Erythroblast (primary cell): ENCODE measurements at places on chromosomes 6 and 20.

- no peak for DNase-seq
Measured at GRCh38 chr6:52887910-52888524, 21.5 kb downstream of the GSTA3 start.

GRCh38 chr6:167580619-167580911 is 246.1 kb upstream of the AFDN start:
- no peak for DNase-seq

- DNase-seq: peak; percentile 76
Measured at GRCh38 chr20:45934046-45934585, 367 bp upstream of the PCIF1 start.

DNA sequence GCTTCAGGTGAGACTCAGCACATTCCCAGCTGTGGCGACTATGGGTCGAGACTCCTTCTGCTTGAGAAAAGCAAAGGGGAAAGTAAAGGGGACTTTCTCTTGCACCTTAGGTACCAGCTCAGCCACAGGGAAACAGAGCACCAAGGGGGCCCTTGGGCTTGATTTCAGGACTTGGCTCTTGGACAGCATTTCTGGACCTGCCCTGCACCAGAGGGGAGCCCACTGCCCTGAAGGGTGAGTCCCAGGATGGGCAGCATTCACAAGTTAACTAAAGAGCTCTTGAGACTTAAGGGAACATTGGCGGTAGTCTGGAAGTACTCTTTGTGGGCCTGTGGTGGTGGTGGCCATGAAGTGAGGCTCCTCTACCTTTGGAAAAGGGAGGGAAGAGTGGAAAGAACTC is 50.3 kb upstream of the RCAN2 start:
- no peak for DNase-seq

- no peak for DNase-seq
Measured at GRCh38 chr20:17835934-17836300, 132.7 kb downstream of the SNX5 start.

GRCh38 chr6:139920776-139921100 is 546.3 kb upstream of the CITED2 start:
- no peak for DNase-seq

GRCh38 chr20:45987108-45987780 is 15.2 kb upstream of the ZNF335 start:
- peak; percentile 82 for DNase-seq

- no peak for DNase-seq
Measured at GRCh38 chr6:16623029-16623653, 138.1 kb downstream of the ATXN1 start.

DNA sequence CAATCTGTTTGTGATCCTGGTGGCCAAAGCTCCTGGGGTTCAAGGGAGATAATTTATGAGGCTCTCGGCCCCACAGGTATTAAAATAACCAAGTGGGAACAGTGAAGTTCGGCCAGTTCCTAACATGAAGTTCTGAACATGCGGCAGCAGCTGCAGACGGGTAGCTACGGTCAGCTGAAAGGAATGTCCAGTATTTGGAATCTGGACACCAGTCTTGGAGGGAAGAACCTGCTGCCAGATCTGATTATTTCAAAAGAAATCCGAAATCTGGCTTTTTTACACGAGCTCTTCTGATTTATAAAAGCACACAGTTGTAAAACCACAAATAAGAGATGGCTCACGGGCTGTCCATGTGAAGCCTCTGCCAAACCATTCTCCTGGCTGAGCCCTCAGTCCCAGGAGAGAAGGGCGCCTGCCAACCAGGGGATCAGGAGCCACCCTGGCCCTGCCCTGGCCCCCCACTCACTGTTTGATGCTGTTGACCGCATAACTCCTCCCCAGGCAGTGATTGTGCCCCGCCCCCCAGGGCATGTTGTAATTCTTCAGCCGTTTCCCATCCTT is 28.2 kb upstream of the KCNB1 start:
- DNase-seq: no peak

- no peak for DNase-seq
Measured at GRCh38 chr6:10140824-10141223, 274.1 kb downstream of the TFAP2A start.

DNA sequence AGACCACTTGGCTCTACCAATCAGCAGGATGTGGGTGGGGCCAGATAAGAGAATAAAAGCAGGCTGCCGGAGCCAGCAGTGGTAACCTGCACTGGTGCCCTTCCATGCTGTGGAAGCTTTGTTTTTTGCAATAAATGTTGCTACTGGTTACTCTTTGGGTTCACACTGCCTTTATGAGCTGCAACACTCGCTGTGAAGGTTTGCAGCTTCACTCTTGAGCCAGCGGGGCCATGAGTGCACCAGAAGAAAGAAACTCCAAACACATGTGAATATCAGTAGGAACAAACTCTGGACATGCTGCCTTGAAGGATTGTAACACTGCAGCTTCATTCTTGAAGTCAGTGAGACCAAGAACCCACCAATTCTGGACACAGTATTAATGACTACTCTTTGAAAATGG is 89.9 kb upstream of the MBOAT1 start:
- DNase-seq: no peak

GRCh38 chr6:52612336-52613054 is 35.6 kb upstream of the TRAM2 start:
- peak; percentile 28 for DNase-seq

DNA sequence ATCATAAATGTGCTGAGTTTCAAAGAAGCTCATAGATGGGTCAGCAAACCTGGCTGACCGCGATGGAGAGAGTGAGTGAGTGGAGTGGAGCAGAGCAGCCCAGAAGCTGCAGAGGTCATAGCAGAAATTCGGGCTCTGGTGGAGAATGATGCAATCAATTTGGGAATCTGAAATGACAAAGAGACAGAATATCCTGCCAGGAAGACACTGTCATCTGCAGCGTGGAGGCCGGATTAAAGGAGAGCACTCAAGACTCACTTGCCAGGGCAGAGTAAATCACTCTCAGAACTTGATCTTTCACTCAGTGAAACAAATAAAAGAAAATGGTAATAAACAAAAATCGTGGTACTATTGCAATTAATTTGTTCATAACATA is 109.6 kb upstream of the RREB1 start:
- DNase-seq: no peak

GRCh38 chr20:13877793-13878192 is 93.0 kb downstream of the NDUFAF5 start:
- DNase-seq: no peak

GRCh38 chr6:6851059-6851948 is 256.5 kb upstream of the RREB1 start:
- DNase-seq: no peak

DNA sequence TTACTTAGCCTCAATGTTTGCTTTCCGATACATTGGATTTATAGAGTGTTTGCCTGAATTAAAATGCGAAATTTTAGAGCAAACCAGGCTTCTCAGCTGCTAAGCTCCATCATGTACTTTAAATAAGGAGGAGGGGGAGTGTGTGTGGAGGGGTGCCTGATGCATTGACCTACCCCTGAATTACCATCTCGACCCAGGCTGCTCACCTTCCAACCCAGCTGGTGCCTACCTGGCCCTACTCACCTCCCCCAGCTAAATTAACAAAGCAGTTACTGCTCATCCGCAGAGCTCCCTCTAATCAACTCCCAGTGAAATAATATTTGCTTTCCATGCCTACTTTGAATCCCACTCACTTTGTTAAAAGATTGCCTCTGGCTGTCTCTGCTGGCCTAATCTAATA is 544.5 kb downstream of the MAFB start:
- DNase-seq: no peak

GRCh38 chr6:135088818-135089809 is 34.5 kb upstream of the HBS1L start:
- peak; percentile 84 for DNase-seq

DNA sequence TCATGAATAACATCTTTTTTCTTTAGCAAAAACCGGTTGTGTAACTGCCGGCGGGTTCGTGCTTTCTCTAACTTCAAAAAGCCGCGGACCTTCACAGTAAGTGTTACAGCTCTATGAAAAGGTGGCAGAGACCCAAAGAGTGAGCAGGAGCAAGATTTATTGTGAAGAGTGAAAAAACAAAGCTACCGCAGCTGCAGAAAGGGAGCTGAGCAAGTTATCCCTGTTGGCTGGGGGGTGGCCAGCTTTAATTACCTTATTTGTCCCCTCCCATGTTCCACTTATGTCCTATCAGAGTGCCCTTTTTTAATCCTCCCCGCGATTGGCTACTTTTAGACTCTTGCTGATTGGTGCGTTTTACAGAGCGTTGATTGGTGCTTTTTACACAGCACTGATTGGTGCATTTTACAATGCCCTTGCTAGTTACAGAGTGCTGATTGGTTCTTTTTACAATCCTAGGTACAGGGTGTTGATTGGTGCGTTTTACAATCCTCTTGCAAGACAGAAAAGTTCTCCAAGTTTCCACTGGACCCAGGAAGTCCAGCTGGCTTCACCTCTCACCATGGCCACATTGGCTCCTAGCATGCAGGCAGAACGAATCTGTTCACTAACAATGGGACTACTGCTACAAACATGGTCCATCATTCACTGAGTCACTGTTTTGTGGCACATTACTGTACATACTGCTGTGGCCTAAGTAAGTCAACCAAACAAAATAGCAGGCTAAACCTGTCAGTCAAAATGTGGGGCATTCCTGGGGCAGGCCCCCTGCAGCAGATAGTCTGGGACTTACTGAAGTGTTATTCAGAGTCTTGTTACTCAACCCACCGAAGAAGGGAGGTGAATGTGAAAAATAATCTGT is 52.8 kb downstream of the MYLIP start:
- peak; percentile 21 for DNase-seq

DNA sequence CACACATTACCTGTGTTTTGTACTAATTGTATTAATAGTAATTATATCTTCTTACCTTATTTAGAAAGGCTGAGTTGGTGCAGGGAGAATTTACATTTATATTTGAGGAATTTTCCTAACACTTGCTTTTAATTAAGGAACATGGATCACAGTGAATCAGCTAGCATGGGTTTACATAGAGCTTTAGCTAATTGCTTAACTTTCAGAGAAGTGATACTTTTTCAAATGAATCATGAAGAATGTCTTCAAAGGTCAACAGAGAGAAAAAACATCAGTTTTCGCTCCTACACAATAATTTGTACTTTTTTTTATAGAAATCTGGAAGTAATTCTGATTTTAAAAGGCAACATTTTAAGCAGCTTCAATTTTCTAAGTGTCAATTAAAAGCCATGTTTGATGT is 195.0 kb upstream of the HEY2 start:
- no peak for DNase-seq

DNA sequence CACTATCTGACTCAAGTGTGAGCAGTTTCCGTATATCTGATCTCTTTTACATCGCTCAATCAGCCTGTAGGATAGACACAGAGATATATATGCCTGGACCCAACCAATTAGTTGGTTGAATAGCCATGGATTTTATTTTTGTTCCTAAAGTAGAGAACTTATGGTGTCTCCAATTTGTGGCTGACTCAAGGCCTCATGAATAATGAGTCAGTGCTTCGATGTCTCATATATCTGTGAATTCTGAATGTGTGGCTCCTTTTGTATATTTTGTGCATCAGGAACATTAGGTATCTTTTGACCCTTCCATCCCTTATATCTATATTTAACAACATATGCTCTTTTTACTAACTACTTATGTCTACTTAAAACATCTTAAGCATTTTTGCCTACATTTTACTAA is 64.5 kb downstream of the OR2B2 start:
- no peak for DNase-seq
